ENCODE measurements at places on chromosomes 1 and 21.

- no peak for DNase-seq
These were observed 303.7 kb downstream of the HLX start for GRCh38 chr1:221182791-221183533.

GRCh38 chr1:245605480-245606156, 450.8 kb downstream of the KIF26B start:
- DNase-seq = peak; percentile 87

DNA sequence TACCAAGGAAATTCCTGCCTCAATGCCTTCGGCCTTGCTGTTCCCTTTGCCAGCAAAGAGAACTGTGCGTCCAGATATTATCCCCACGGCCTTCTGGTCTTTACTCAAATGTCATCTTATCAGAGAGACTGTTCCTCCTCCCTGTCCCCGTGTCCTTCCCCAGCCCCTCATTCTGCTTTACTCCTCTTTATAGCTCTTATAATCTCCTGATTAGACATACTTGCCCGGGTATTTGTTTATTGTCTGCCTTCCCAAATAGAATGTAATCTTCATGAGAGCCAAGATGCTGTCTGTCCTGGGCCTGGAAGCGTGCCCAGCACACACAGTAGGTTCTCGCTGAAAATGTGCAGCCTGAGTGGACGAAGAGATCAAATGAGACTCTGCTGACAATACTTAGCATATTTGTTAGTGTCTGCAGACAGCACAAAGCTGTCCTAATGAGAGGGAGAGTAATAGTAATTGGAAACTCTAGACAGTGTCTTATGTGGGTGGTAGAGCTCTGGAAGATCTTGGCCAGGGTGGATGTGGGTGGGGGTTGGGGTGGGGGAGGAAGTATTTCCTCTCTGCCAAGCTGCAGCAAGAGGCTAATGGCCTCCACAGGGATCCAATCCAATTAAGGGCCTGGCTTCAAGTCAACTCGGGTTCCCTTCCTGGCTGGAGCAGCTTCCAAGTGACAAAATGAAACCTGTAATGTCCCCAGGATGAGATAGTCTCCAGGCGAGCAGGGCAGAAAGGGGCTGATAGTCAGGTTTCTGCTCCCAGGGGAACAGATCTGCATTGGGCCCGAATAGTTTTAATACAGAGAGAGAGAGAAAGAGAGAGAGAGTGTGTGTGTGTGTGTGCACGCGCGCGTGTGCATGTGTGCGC, 9.5 kb upstream of the CLIC4 start:
- no peak for DNase-seq

DNA sequence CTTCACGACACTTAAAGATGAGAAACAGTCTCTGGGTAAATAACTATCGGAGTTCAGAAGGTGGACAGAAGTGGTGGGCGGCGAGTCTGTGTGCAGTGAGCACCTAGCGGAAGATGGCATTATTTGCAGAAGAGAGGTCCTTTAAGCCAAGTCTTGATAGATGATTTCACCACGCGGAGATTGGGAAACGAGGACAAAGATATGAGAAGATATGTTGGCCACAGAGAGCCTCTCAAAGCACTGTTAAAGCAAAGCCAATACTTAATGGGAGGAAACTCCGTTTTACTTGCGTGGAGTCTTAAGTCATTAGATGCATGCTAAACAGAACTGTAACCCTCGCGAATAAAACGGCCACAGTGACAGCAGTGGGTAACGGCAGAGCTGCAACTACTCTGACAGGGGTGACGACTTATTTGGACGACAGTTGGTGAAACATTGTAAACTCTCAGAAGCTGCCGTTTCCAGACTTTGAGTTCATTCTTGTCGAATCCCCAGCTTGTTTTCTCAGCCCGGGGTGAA, 577 bp upstream of the CEP350 start:
- DNase-seq = peak; percentile 44

DNA sequence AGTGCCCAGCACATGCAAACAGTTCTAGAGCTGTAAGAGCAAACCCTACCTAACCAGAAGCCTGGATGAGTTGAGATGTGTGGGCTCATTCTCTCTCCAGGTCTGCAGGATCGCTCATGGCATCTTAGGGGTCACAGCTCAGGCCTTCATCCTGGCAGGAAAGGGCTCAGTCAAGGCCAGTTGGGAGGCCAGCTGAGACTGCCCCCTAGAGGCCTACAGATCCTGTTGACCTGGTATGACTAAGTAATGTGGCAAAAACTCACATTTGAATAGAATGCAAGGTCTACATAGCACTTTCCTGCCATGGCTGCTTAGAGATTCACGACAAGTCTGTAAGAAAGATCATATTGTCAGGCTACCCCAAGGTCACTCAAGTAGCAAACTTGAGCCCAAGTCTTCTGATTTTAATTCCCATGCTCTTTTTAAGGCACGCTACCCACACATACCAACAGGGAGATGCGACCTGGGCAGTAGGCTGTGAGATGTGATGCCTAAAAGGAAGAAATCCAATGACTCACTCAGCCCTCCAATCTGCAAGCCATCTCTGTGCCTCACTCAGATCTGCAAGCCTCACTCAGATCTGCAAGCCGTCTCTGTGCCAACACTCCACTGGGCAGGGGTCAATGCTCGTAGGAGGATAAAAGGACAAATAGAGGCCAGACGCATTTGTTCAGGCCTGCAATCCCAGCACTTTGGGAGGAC, 5.1 kb upstream of the CAPN8 start:
- peak; percentile 46 for DNase-seq

DNA sequence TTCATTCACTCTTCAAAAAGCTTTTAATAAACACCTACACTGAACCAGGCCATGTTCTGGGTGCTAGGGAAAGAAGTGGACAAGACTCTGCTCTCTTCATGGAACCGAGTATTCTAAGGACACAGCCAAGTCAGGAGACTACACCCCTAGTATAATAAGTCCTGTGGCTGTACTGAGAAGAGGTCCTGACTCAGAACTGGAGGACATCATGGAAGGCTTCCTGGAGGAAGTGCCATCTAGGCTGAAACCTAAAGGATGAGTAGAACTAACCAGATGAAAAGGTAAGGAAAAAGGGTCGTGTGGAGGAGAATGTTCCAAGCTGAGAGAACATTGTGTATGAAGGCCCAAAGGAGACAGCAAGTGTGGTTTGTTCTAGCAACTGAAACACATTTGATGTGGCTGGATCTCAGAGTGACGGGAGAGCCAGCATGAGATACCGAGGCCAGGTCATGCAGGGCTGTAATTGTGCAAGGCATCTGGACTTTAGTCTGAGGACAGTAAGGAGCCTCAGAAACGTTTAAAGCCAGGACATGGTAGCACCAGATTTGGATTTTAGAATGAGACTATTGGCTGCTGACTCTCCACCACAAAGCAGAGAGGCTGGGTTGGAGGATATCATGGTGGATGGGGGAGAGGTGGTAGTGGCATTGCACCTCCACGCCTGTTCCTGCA, 82.5 kb downstream of the LRRN2 start:
- DNase-seq = no peak

- no peak for DNase-seq
These were observed 91.9 kb downstream of the TGFB2 start for GRCh38 chr1:218436997-218437396.

DNA sequence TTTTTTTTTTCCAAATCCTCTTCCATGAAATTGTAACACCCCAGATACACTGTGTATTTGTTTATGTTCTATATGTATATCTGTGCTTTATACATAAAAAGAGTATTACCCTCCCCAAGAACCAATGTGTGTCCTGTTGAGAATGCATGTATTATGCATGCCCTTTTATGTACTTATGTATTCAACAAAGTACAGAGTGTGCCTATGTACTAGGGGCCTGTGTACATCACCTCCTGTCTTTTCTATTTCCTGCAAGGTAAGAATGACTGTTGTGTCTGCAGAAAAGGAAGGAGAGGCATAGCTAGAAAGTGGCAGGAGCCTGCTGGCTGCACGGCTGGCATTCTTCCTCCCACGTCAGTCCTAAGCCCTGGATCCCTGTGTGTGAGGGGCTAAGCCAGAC, 7.0 kb downstream of the TMEM61 start:
- DNase-seq = no peak

- DNase-seq = peak; percentile 77
These were observed 32.3 kb downstream of the ERRFI1 start for GRCh38 chr1:7993593-7994479.

- no peak for DNase-seq
These were observed 17.6 kb upstream of the MAPKAPK2 start for GRCh38 chr1:206666954-206667665.

- DNase-seq = peak; percentile 80
These were observed 78.4 kb downstream of the SMYD3 start for GRCh38 chr1:246428542-246429308.

DNA sequence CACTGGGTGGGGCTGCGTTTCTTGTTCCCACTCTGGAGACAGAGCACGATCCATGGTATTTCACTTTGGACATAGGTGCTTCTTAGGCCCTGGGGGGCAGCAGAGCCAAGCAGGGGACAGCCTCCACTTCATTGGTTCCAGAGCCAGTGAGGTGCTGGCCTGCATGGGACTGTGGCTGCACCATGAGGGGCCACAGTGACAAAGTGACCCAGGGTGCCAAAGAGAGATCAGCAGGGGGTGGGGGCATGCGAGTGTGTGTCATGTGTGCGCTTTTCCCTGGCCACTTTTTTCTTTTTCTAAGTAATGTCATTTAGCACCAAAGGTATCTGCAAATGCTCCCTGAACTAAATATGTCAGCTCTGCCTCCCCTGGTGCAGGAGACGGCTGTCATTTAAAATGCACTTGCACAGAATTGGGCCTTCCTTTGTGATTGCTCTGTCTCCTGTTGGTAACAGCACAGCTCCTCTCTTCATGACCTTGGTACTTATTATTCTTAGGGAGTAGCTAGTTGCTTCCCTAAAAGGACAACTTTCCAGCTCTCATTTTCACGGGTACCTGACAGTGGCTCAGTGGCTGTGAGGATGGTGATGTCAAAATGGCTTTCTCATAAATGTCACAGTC, 75.5 kb upstream of the VAMP3 start:
- DNase-seq = no peak

DNA sequence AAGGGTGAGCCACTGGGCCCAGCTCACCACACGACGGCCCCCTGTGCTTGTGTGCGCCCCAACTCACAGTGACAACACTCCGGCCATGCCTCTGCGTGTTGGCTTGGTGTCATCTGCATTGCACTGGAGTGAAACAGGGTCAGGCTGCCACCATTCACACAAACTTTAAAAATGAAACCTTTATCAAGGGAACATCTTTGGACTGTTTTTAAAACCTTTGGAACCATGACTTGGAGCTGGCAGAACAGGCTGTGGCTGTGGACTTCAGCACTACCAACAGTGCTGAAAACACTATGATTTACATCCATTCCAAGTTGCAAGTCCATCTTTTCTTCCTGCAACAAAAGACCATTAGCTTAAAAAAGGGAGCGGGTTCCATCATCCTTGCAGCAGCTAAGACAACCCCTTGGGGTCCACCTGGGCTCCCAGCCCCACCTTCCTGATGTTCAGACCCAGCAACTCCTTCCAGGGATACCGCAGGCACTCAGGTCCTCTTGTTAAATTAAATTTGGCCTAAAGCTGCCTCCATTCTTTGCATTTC, 25.6 kb downstream of the POFUT2 start:
- no peak for DNase-seq

- no peak for DNase-seq
These were observed 2.2 kb upstream of the ATP1A2 start for GRCh38 chr1:160113407-160113806.

DNA sequence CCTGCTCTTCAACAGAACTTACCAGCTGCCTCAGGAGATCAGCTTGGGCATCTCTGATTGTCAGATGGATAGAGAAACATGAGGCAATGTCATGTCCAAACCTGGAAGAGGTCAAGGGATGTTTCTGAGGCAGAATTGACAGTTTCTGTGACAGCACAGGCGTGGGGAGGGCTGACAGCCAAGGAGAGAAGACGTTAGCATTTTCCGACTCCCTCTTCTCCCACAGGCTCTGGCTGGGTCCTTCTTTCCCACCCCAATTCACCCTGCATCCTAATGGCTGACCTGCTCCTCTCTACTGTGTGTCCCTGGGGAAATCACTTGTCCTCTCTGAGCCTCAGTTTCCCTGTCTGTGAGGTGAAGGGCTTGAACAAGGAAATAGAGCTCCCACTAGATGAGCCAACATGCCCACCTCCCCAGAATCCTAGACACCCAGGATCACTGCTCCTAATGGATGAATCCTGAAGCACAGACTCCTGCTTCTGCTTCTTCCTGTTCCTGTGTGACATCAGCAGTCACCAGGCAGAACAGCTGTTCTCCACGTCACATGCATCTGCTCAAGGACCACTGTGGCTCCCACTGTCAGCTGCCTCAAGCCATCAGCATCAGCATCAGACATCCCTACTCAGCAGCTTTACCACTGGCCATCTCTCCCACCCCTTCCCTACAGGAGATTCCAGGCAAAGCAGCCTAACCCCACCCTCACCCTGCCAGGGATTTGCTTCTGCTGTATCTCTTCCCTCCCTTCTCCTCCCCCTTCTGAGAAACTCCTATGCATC, 408.0 kb downstream of the MATN1 start:
- DNase-seq = no peak

DNA sequence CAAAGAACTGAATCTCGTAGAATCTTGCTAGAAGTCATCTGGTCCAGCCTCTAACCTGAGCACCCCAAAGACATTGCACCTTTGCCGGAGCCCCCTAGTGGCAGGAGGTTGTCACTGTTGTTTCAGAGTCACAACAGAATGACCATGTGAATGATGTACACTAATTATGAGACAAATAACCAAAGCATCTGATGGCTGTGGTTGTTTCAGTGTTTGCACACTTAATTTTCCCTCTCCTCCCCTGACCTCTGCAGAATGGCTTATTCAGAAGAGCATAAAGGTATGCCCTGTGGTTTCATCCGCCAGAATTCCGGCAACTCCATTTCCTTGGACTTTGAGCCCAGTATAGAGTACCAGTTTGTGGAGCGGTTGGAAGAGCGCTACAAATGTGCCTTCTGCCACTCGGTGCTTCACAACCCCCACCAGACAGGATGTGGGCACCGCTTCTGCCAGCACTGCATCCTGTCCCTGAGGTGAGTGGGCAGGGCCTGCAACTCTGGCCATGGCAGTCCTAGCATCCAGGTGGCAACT, 26.4 kb downstream of the TRAF5 start:
- DNase-seq = peak; percentile 36

DNA sequence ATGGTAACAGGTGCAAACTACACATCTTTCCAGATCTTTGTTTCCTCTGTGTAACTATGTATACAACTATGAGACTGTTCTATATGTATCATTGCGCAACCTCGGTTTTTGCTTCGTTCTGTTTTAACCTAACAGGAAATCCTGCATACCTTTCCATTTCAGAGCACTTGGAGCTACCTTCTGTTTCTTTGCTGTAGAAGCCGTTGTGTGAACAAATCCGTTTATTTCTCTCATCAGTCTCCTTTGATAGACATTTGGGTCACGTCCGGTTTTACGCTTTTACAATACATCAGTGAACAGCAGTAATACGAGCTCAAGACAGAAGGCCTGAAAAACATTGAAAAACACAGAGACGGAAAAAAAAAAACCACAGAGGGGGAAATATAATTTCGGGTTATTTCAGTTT, 10.5 kb downstream of the ATP5IF1 start:
- peak; percentile 32 for DNase-seq

Measured in foreskin fibroblast (primary cell).